ENCODE measurements at places on chromosomes 2 and 18.

GRCh38 chr18:70373042-70373519 lies 84.2 kb downstream of the SOCS6 start:
- DNase-seq, result peak; percentile 35

- peak; percentile 59 for DNase-seq
Observed at GRCh38 chr2:70627211-70627898, 73.7 kb upstream of the TGFA start.

DNA sequence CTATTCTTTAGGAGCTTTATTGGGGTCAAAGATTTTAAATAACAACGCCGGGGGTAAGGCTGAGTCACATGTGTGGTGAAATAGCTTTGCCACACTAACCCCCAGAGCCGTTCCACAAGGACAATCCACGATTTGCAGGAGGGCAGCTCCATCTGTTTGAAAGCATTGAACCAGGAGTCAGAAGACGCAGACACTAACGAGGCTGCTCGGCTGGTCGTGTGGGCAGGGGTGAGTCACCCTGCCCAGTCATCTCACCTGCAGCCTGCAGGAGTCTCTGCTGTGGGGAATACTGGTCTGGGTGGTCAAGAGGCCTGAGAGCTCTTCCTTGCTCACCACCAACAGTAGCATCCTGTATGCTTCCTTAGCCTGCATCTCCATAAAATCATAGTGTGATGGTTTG lies 149.2 kb upstream of the NCK2 start:
- peak; percentile 63 for DNase-seq

DNA sequence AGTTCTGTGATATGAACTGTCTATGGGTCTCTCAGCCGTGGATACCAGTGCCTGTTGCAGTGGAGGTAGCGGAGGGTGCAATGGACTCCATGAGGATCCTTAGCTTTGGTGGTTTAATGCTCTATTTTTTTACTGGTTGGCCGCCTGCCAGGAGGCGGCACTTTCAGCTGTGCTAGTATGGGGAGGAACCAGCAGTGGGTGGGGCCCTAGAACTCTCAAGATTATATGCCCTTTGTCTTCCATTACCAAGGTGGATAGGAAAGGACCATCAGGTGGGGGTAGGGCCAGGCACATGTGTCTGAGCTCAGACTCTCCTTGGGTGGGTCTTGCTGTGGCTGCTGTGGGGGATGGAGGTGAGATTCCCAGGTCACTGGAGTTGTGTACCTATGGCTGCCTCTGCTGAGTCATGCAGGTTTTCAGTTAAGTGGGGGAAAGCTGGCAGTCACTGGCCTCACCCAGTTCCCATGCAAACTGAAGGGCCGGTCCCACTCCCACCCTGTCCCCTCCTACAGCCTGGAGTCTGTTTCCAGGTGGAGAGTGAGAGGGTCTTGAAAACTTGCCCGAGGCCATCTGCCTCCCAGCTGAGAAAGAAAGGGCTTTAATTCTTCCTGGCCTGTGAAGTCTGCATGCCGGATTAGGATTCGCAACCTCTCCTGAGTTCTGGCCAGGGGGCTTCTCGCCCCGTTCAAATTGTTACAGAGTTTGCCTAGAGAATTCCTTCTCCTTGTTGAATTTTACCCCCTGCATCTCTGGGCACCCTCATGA lies 14.5 kb downstream of the KCNS3 start:
- DNase-seq, result no peak

GRCh38 chr2:3023531-3023930 lies 354.1 kb downstream of the EIPR1 start:
- DNase-seq, result no peak

DNA sequence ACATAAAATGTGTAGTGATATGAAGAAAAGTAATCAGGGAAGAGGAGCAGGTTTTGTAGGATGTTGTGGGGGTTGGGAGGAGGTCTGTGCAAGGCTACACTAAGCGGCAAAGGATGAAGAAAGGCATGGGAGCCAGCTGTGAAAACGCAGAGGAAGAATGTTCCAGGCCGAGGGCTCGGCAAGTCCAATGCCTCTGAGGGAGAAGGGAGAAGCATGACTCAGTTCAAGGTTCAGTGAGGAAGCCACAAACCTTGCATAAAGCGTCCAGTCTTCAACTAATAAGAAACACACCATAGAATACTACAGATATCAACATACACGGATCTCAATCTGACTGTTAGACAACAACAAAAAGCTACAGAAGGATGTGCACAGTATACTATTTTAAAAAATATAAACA lies 16.2 kb downstream of the EPB41L3 start:
- DNase-seq, result no peak

DNA sequence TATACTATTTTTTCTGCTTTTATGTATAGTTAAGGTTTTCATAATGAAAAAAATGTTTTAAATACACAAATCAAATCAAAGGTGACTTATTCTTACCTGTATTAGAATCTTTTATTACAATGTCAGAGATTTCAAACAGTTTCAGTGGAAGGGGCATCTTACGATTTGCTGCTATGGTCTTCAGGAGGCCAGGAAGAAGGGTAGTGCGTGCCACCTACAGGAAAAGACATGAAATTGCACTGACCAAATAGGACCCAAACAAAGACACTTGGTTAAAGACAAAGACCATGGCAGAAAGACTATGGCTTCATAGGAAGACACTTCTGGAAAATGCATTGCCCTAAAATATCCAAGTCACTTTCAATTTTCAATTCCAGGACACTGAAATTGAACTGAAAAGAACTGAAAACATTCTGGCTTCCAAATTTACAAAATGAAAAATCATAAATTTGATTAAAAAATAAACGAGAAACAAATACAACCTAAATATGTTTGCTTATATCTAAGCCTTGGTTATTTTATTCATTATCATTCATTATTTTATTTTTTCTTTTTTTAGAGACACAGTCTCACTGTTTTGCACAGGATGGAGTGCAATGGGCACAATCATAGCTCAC lies 42.1 kb downstream of the FARSB start:
- DNase-seq, result peak; percentile 48

- no peak for DNase-seq
Observed at GRCh38 chr2:62354771-62355561, 151.0 kb downstream of the TMEM17 start.

DNA sequence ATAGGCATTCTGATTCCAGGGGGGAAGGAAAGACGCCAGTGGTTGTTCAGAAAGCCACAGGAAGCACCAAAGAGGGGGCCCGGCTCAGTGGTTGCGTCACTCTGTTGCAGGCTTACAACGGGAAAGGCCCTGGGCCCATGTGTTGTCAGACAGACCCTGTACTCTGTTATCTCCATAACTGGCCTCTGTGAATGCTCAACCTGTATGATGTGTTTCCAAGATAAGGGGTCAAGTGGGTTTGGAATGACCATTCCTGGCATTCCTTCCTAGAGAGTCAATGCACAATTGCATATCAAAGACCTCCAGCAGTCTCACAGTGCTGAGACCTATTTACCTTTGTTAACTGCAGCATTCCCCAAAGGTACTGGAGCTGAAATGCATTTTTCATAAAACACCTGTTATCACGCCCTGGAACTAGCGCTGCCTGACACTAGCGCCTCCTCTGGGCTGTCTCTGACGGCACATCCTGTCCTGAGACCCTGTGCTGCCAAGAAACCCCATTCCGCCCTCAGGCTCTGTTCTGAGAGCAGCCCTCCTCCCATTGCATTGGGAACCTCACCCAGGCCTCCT lies 13.2 kb upstream of the LRRFIP1 start:
- peak; percentile 86 for DNase-seq

GRCh38 chr2:206700156-206700555 lies 18.0 kb downstream of the DYTN start:
- no peak for DNase-seq

GRCh38 chr18:3153107-3153704 lies 66.6 kb downstream of the MYOM1 start:
- DNase-seq, result peak; percentile 21

DNA sequence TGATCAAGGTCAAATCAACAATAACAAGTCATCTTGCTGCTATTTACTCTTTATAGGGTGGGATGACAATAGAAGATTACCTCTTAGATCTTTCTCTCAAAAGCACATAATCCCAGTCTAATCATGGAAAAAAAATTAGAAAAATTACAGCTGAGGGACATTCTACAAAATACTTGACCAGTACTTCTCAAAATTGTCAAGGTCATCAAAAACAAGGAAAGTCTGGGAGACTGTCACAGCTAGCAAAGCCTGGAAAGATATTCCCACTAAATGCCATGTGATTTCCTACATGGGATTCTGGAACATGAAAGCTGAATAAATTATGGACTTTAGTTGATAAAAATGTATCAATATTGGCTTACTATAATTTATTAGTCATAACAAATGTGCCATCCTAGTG lies 276.2 kb downstream of the RNF144A start:
- no peak for DNase-seq

DNA sequence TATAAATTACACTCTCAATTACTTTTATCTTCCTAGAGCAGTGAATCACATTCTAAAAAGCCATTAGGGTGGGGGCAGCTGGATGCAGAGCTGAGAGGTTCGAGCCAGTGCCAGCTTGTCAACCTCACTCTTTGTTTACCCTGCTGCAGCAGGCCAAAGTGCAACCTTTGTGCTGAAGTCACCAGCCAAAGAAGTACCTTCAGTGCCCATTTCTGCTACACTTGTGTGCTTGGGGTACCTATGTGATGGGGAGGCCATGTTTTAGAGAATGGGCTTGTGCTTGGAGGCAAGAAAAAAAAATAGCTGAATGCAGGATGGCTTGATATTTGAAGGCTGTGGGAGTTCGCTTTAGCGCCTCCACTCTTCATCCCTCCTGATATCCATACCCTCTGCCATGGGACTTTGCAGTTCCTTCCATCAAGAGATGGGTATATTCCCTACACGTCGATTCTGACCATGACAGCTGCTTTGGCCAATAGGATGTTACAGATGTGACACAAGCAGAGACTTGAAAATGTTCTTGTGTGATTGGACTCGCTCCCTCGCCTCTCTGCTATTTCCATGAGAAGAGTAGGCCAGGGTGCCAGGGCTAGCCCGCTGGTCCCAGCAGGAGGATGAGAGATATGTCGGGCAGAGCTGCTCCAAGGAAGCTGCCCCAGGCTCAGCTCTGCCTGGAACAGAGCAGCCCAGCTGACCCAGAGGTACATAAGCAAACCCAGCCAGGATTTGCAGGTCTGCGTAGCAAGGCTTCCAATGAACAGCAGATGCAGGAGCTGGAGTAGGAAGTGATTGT lies 12.7 kb upstream of the FZD5 start:
- DNase-seq, result no peak

DNA sequence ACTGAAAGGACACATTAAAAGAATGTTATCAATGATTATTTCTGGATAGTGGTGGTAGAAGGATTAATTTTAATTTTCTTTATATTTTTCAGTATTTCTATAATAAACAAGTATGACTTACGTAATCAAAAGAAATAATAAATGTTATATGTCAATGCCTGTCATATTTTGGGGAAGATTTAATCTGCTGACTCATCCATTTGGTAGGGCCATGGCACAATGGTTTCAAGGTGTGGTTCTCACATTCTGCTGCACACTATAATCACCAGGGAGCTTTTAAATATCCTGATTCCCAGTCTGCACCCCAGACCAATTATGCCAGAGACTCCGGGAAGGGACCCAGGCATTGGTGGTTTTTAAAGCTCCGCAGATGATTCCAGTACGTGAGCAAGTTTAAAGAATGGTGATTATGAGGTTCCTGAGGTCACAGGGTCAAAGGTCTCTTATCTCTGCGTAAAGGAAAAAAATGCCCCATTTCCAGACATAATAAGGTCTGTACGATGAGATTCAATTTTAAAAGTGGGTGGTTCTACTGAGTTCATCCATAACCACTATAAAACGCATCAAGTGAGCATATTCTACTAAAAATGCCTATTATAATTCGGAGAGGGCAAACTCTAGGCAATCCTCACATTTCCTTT lies 27.2 kb downstream of the WIPF1 start:
- DNase-seq, result peak; percentile 47

- no peak for DNase-seq
Observed at GRCh38 chr2:67436221-67436620, 39.1 kb downstream of the ETAA1 start.

GRCh38 chr18:46356278-46357033 lies 252.3 kb downstream of the HAUS1 start:
- DNase-seq, result no peak

DNA sequence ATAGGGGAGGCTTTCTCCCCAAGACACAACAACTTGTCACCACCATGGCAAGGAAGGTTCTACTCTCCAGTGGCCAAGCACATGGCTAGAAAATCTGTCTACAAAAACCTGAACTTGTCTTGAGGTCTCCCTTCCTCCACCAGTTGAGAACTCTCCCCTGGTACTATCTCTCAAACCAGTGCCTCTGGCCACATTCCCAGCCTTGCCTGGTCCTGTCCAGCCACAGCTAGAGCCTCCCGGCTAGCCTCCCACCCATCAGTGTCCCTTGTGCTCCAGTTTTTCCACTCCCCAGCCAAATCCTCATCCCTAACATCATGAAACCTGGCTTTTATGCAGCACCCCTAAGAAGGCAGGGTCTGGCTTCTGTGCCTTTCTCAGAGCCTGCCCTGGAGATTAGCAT lies 21.2 kb upstream of the FZD5 start:
- no peak for DNase-seq

DNA sequence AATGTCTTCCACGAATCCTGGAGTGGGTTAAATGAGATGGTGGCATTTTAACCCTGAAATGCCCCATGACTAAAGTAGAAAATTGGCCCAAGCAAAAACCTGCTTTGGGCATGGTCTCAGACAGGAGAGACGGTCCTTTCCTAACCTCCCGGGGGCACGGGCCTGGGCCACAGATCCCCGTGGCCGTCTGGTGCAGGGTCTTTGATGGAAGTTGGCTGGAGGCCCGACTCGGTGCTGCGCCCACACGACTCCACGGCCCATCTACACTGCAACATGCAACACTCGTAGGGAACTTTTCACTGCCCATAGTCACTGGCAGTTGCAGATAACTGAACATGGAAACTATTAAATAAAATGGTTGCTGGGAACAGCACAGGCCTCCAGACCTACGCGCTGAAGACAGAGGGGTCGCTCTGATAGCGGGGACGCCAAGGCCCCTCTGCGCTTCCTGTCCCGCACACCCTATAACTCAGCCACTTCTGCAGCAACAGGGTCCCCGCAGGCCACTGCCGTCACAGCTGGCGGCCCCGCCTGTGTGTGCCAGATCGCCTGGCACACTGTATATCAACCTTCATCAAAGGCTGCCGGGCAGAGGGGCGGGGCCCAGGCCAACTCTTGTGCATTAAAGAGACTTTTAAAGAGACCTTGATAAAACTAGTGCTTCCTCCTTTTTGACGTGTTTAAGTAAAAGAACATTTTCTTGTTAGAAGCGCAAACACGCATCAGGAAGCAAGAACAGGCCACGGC lies 214.1 kb downstream of the TWIST2 start:
- DNase-seq, result peak; percentile 4

DNA sequence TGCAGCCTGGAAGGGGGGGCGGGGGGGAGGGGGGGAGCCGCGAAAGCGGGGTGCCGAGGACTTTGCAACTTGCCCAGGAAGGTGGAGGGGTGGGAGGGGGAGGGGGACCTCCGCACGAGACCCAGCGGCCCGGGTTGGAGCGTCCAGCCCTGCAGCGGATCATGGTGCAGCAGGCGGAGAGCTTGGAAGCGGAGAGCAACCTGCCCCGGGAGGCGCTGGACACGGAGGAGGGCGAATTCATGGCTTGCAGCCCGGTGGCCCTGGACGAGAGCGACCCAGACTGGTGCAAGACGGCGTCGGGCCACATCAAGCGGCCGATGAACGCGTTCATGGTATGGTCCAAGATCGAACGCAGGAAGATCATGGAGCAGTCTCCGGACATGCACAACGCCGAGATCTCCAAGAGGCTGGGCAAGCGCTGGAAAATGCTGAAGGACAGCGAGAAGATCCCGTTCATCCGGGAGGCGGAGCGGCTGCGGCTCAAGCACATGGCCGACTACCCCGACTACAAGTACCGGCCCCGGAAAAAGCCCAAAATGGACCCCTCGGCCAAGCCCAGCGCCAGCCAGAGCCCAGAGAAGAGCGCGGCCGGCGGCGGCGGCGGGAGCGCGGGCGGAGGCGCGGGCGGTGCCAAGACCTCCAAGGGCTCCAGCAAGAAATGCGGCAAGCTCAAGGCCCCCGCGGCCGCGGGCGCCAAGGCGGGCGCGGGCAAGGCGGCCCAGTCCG lies 540 bp downstream of the SOX11 start:
- DNase-seq, result no peak

Measured in SW480 (cell line).